ENCODE measurements at places on chromosomes 6 and 20. TPM values are rescaled to one million over a fixed set of nuclear protein-coding genes. Genes with fewer than 3 reads are reported as not detected.
A peak's percentile ranks its signal among the peaks of the same experiment; 100 is the strongest.

GRCh38 chr6:116101790-116102189, 1.1 kb downstream of the NT5DC1 start:
- H3K4me1 ChIP-seq, result peaks cover 72% of the 10 kb centered on the region
- no peak for DNase-seq
- H3K27ac ChIP-seq, result peak overlapping the region; percentile 97
- H3K4me3 ChIP-seq, result peak overlapping the region; percentile 80

DNA sequence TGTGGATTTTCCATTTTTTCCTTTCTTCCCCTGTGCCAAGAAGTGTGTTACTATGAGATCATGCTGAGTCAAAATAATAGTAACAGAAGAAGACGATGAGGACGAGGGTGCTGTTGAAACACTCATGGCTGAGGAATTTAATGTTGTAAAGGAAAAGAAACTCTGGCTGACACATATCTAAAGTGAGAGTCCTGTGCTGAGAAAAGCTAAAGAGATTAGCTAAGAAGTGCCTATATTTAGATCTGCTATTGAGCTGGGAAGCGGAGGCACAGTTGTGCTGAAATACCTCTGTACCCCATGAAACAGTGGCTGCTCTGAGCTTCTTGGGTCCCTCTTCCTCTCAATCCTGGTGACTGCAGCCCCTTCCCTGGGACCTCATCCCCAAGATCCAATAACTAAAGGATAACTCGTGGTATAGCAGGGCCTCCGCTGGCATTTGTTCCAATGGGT, 1.1 kb upstream of the SYTL3 start:
- H3K27me3 ChIP-seq, result no peaks in the 10 kb centered on the region
- DNase-seq, result peak; percentile 4
- no peaks in the 10 kb centered on the region for H3K36me3 ChIP-seq
- peak overlapping the region; percentile 22 for H3K27ac ChIP-seq
- H3K4me3 ChIP-seq, result no peak overlapping the region

- H3K4me1 ChIP-seq, result no peaks in the 10 kb centered on the region
- no peak for DNase-seq
- H3K27ac ChIP-seq, result no peak overlapping the region
- H3K36me3 ChIP-seq, result no peaks in the 10 kb centered on the region
Measured at GRCh38 chr6:112764377-112764776, 417.2 kb downstream of the RFPL4B start.

DNA sequence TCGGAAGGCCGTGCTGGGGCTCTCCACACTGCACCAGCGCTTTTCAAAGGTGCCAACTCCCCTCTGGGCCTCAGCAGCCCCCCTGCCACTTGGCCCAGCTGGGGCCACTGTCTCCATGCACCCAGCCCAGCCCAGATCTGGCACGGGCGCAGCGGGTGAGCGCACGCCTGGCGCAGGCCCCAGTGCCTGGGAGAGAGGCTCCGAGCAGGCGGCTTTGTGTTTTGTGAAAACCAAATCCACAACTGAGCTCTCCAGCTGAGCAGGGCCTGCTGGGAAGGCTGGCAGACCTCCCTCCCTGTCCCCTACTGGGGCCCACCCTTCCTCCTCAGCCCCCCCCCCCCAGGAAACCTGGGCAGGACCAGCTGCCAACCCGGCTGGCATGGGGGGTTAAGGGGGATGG, 17.0 kb downstream of the MDGA1 start:
- DNase-seq, result no peak
- H3K4me1 ChIP-seq, result no peaks in the 10 kb centered on the region
- H3K27ac ChIP-seq, result no peak overlapping the region
- no peaks in the 10 kb centered on the region for H3K36me3 ChIP-seq
- H3K4me3 ChIP-seq, result no peak overlapping the region

GRCh38 chr20:48008850-48009515, 223.7 kb upstream of the SULF2 start:
- no peaks in the 10 kb centered on the region for H3K27me3 ChIP-seq
- H3K36me3 ChIP-seq, result no peaks in the 10 kb centered on the region
- H3K4me1 ChIP-seq, result no peaks in the 10 kb centered on the region
- no peak overlapping the region for H3K4me3 ChIP-seq
- DNase-seq, result no peak

- H3K4me3 ChIP-seq, result no peak overlapping the region
- H3K4me1 ChIP-seq, result peaks cover 14% of the 10 kb centered on the region
- H3K27me3 ChIP-seq, result no peaks in the 10 kb centered on the region
- no peak for DNase-seq
Measured at GRCh38 chr6:11432713-11433450, 104.7 kb upstream of the TMEM170B start.

DNA sequence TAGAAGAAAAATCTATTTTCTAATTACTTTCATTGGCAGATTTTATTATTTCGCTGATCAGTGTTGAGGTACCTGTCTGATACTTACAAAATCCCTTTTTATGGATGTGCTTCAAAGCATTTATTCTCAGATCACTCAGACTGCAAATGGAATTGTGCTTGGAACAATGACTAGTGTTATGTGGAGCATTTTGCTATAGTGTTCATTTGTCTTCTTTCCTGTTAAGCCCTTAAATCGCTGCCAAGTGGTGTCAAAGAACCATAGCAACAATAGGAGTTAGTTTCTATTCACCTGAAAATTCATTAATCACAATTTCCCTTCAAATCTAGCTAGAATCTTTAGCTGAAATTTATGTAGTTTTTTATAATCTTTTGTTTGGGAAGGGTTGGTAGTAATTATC, 29.8 kb downstream of the SMPDL3A start:
- H3K4me1 ChIP-seq, result no peaks in the 10 kb centered on the region
- no peak for DNase-seq
- H3K4me3 ChIP-seq, result no peak overlapping the region
- H3K27me3 ChIP-seq, result no peaks in the 10 kb centered on the region
- H3K27ac ChIP-seq, result no peak overlapping the region

The WFDC12 gene
- not detected for total RNA-seq

DNA sequence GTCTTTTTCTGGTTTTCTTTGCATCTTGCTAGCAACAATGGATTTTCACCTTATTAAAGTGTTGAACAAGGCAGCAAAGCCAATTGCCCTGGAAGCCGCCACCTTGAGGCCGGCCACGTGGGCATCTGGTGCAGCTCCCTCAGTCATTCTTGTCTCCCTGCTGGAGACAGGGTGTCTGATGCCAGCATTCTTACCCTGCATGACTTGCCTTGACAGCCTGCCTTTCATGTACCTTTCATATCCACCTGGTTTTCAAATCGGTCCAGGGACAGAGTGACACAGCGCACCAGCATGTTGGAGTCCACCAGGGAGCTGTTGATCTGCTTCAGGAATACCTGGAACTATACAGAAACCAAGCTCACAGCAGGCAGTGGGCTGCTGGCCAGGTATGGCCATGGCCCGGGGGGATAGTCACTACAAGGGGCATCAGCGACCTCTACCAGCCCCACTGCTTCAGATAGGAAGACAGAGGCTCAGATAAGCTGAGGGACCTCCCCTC, 49.8 kb downstream of the MYH7B start:
- H3K4me3 ChIP-seq, result no peak overlapping the region
- peaks cover 85% of the 10 kb centered on the region for H3K36me3 ChIP-seq
- no peak for DNase-seq
- H3K4me1 ChIP-seq, result peaks cover 16% of the 10 kb centered on the region
- H3K27ac ChIP-seq, result no peak overlapping the region

The SLC35D3 gene
- not detected for total RNA-seq

DNA sequence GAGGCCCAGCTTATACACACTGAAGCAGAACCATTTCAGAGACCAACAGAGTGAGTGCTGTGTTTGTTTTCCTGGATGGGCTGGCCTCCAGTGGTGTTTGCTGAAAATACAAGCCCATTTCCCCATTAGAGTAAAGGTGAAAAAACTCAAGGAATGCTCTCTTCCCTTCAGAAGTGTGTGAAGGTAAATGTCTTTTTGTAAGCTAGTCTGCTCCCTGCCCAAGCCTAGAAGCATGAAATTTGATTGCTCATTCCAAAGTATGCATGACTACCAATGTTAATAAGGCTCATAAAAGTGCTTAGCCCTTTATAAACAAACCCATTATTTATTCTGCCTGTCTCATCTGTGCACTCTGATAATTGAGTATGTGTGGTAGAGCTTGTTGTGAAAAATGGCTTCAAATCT, 59.1 kb downstream of the ADGRF1 start:
- no peak overlapping the region for H3K27ac ChIP-seq
- H3K4me1 ChIP-seq, result no peaks in the 10 kb centered on the region
- H3K36me3 ChIP-seq, result no peaks in the 10 kb centered on the region
- DNase-seq, result no peak
- no peak overlapping the region for H3K4me3 ChIP-seq
- no peaks in the 10 kb centered on the region for H3K27me3 ChIP-seq

The TRIM26 gene
- 50.1 TPM for total RNA-seq

DNA sequence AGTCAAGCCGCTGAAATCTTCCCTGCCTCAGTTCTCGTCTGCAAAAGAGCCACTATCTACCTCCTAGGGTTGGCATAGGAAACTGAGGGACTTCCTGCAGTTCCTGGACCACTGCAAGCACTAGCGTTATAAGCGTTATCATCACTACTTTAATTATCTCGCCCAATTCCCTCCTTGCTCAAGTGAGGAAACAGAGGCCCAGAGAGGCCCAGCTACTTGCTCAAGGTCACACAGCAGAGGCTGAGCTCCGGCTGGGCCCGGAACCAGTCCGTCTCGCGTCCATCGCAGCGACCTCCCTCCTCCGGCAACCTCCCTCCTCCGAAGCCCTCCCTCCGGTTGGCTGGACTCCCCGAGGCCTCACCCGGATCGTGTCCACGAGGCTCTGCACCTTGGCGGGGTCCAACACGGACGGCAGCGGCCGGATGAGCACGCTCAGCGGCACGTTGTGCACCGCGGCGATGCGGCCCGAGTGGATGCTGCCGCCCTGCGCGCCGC, 338 bp downstream of the SRXN1 start:
- H3K27me3 ChIP-seq, result no peaks in the 10 kb centered on the region
- DNase-seq, result peak; percentile 55
- peak overlapping the region; percentile 81 for H3K27ac ChIP-seq
- peak overlapping the region; percentile 86 for H3K4me3 ChIP-seq
- H3K4me1 ChIP-seq, result peaks cover 16% of the 10 kb centered on the region

The LRRC73 gene
- total RNA-seq, result not detected

DNA sequence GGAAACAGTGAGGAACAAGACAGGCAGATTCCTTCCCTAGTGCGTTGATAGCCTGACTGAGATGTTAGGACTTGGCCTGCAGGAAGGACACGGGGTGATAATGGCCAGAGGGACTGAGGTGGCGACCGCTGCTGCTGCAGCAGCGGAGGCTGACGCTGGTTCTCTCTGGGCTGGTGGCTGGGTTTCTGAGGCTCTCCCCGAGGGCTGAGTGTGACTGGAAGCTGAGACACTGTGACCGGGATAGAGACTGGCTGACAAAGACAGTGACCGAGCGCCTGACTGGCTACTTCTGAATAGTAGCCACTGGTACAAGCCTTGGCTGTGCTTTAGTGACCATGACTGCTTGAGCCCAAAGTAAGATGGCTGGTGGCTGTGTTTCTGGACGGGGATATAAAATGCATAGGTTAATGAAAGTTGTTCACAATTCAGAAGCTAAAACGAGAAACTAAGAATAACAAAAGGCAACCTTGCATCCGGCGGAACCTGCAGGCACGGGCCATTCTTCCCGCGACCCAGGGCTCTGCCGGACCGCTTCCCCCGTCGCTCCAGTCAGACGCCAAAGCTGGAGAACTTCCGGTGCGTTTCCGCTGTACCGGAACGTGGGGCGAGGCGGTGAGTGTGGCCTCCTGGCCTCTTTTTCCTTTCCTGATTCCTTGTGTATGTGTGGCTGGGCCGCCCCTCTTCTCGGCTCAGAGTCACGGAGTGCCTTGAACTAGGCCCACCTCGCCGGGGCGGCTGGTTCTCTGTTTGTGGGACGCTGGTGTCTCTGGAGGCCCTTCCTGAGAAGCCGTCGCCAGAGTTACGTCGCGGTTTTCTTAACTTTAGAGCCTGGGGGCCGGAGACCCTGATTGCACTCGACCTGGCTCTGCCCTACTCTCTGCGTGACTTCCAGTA, at the start of gene AAR2:
Gene AAR2 (plus strand): TSS at position 587 of the 894 bp plus-strand sequence. CDS start 3,391 bp downstream, outside the sequence.
- peak; percentile 77 for DNase-seq
- peak within 1 kb of the TSS; percentile 57 for H3K27ac ChIP-seq
- H3K4me1 ChIP-seq, result peaks cover 18% of the 10 kb centered on the region
- peaks cover 9% of the 10 kb centered on the region for H3K36me3 ChIP-seq

The CST2 gene
- not detected for total RNA-seq

DNA sequence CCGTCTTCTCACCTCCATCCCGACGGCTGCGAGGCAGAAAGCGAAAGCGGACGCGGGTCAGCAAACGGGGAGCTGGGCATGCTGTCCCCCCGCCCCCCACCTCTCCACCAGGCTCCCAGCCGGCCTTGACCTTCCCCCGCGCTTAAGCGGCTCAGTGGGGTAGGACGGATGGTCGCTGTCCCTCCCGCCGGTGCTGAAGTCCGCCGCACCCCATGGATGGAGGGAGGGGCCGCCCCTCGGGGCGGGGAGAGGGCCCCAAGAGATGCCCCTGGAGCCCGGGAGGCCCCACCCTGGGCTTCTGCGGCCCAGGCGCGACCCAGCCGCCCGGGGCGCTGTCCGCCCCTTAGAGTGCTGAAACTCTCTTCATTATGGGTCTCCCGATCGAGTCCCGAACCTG, at the start of gene KCNB1:
Gene KCNB1 (minus strand): TSS at position 48 of the 397 bp plus-strand sequence. CDS start 188 bp downstream, outside the sequence.
- peaks cover 31% of the 10 kb centered on the region for H3K4me1 ChIP-seq
- H3K36me3 ChIP-seq, result no peaks in the 10 kb centered on the region
- no peaks in the 10 kb centered on the region for H3K27me3 ChIP-seq
- H3K27ac ChIP-seq, result no peak within 1 kb of the TSS
- peak; percentile 57 for DNase-seq

DNA sequence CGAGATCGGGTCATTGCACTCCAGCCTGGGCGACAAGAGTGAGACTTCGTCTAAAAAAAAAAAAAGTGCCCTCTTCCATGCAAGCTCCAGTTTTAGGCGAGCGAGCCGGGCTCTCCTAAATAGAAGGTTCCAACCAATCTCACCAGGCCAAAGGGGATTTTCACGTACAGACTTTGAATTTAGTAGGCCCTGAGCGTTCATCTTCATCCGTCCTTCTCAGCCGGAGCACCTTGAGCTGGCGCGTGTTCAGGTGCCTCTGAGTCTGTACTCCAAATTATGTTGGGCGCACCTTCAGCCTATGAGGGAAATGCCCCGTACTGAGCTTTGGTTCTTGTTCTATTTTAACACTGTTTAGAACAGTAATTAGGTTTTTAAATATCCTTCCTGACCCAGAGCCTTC, 817 bp upstream of the TAP2 start:
- peak overlapping the region; percentile 94 for H3K27ac ChIP-seq
- peaks cover 14% of the 10 kb centered on the region for H3K36me3 ChIP-seq
- H3K4me1 ChIP-seq, result peaks cover 14% of the 10 kb centered on the region
- no peak overlapping the region for H3K4me3 ChIP-seq
- DNase-seq, result no peak
- no peaks in the 10 kb centered on the region for H3K27me3 ChIP-seq

DNA sequence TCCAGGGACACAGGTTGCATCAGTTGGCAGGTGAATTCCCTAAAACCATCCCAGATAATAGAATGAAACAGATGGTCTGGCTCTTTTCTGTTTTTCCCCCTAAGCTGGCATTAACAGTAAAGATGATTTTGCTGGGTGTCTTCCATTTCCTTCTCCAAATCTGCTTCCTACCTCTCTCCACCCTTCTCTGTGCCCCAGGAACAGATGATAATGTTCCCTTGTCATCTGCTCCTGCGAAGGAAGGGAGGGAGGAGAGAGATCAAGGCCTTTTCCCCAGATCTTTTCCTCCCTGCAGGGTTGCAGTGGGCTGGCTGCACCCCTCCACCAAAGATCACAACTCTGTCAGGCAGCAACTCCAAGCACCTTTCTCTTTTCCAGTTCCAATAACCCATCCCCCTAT, 156.5 kb upstream of the PRDM1 start:
- no peak overlapping the region for H3K4me3 ChIP-seq
- H3K27ac ChIP-seq, result no peak overlapping the region
- H3K27me3 ChIP-seq, result no peaks in the 10 kb centered on the region
- DNase-seq, result no peak

The CBLN4 gene
- total RNA-seq, result 0.47 TPM

GRCh38 chr6:35297601-35298481, at the start of gene DEF6:
Gene DEF6 (plus strand): TSS chr6:35297818. CDS start chr6:35297857, 39 bp downstream.
- H3K4me3 ChIP-seq, result peak within 1 kb of the TSS; percentile 40
- DNase-seq, result peak; percentile 69
- H3K27ac ChIP-seq, result peak within 1 kb of the TSS; percentile 66

The DPM1 gene
- 32.1 TPM for total RNA-seq
